ENCODE measurements at places on chromosomes 13 and 19.
A peak's percentile ranks its signal among the peaks of the same experiment; 100 is the strongest.

- no peaks in the 10 kb centered on the region for H3K36me3 ChIP-seq
- no peaks in the 10 kb centered on the region for H3K27me3 ChIP-seq
- no peak overlapping the region for H3K27ac ChIP-seq
- H3K4me3 ChIP-seq: no peak overlapping the region
- DNase-seq: no peak
Observed at GRCh38 chr13:45398877-45399276, 19.3 kb downstream of the SLC25A30 start.

DNA sequence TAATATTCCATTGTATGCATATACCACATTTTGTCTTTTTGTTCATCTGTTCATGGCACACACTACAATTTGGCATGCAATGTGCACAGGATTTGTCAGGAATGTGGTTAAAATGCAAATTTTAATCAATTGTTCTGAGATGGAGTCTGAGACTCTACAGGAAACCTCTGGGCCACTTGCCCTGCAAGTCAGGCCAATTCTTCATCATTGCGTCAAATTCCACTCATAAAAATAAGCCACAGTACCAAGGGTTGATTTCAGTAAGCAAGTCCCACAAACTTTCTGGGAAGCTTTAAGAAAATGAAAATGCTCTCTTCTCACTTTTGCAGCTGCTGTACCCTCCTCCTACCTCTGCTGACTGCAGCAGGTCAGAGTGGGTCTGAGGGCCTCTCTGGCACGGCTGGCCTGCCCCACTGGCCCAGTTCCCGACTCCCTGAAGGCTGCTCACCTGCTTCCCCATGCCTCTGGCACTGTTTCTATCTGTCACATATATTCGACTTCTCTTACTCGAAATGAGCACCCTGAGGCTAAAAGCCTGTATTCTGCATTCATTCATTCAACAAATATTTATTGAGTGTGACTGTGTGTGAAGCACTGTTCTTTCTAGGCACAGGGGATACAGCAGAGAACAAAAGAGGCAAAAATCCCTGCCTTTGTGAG, 83.8 kb upstream of the WASF3 start:
- no peak overlapping the region for H3K4me3 ChIP-seq
- no peak overlapping the region for H3K27ac ChIP-seq
- no peaks in the 10 kb centered on the region for H3K27me3 ChIP-seq

- H3K36me3 ChIP-seq: no peaks in the 10 kb centered on the region
- H3K4me1 ChIP-seq: peaks cover 5% of the 10 kb centered on the region
- DNase-seq: peak; percentile 42
- H3K27me3 ChIP-seq: no peaks in the 10 kb centered on the region
Observed at GRCh38 chr19:16338470-16339360, 14.1 kb downstream of the KLF2 start.

- H3K27ac ChIP-seq: no peak overlapping the region
- H3K27me3 ChIP-seq: no peaks in the 10 kb centered on the region
- H3K4me3 ChIP-seq: peak overlapping the region; percentile 97
- no peaks in the 10 kb centered on the region for H3K36me3 ChIP-seq
- DNase-seq: peak; percentile 55
Observed at GRCh38 chr19:49767967-49768581, 1.3 kb downstream of the AP2A1 start.

DNA sequence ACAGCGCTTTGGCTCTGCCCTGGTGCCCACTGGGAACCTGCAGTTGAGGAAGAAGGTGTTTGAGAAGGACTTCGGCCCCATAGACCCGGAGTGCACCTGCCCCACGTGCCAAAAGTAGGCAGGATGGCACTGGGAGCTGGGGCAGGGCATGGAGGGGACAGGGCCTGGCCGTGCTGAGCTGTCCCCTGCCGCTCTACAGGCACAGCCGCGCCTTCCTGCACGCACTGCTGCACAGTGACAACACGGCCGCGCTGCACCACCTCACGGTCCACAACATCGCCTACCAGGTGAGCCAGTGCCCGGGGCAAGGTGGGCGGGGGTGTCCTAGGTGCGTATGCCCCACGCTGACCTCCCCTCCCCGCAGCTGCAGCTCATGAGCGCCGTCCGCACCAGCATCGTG, 5.1 kb upstream of the DNM2 start:
- H3K4me3 ChIP-seq: no peak overlapping the region
- no peak for DNase-seq
- no peaks in the 10 kb centered on the region for H3K4me1 ChIP-seq

- no peaks in the 10 kb centered on the region for H3K4me1 ChIP-seq
- H3K27me3 ChIP-seq: no peaks in the 10 kb centered on the region
- H3K36me3 ChIP-seq: no peaks in the 10 kb centered on the region
- DNase-seq: no peak
Observed at GRCh38 chr13:50033725-50034124, 18.5 kb downstream of the KCNRG start.

DNA sequence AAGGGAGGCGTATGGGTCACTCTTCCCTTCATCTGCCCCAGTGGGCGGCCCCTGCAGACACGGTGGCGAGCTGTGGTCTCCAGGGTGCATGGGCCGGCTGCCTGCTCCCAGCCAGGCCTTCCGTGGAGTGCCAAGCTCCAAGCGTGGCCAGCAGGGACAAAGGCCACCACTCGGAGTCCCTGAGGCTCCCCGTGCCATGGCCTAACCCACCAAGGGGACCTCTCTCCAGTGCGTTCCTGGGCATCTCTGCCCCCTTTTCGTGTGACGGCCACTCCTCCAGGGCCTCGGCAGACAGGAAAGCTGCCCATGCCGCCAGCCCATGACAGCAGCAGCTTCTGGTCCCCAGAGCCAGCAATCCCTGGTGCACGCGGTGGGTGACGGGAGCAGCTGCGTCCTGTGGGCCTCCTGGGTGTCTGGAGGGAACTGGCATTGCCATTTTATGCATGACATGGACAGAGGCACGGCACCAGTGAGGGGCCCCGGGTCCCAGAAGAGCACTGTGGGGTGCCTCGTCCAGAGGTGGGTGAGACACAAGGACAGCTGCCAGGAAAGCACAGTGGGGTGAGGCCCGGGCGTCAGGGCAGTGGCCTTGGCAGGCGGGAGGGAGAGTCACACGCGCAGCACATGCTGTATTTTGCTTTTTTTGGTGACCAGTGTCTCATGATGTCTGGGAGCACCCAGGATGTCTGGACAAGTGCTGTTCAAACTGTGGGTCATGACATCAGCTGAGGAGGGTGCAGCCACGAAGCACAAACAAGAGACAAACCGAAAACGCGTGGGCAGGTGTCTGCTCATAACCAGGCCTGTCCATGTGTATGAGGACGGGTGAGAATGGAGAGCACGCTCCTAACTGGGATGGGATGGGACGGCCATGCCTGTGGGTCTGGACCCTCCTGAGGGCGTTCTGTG, 32.3 kb downstream of the CEBPG start:
- no peak overlapping the region for H3K4me3 ChIP-seq
- peak; percentile 13 for DNase-seq
- no peaks in the 10 kb centered on the region for H3K4me1 ChIP-seq
- no peaks in the 10 kb centered on the region for H3K27me3 ChIP-seq
- no peaks in the 10 kb centered on the region for H3K36me3 ChIP-seq

DNA sequence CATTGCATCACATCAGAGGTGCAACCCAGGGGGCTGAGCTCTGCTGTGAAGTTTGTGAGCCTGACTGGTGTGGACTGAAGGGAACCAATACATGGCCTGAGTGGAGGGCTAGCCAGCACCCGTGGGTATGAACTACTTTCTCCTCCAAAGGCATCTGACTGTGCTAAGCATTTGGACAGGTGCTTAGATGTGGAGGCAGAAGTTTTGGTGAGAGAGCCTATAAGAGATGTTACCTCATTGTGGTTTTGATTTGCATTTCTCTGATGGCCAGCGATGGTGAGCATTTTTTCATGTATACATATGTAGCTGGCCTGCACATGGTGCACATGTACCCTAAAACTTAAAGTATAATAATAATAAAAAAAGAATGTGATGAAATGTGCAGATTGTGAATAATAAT, 46.9 kb downstream of the TEX29 start:
- H3K27ac ChIP-seq: no peak overlapping the region
- H3K4me1 ChIP-seq: no peaks in the 10 kb centered on the region
- H3K27me3 ChIP-seq: no peaks in the 10 kb centered on the region
- no peak for DNase-seq
- no peak overlapping the region for H3K4me3 ChIP-seq
- no peaks in the 10 kb centered on the region for H3K36me3 ChIP-seq

GRCh38 chr19:58387338-58388174, 487 bp downstream of the RPS5 start:
- no peaks in the 10 kb centered on the region for H3K36me3 ChIP-seq
- H3K27ac ChIP-seq: peak overlapping the region; percentile 92
- peak overlapping the region; percentile 82 for H3K4me3 ChIP-seq
- DNase-seq: no peak
- H3K4me1 ChIP-seq: peaks cover 20% of the 10 kb centered on the region
- no peaks in the 10 kb centered on the region for H3K27me3 ChIP-seq

DNA sequence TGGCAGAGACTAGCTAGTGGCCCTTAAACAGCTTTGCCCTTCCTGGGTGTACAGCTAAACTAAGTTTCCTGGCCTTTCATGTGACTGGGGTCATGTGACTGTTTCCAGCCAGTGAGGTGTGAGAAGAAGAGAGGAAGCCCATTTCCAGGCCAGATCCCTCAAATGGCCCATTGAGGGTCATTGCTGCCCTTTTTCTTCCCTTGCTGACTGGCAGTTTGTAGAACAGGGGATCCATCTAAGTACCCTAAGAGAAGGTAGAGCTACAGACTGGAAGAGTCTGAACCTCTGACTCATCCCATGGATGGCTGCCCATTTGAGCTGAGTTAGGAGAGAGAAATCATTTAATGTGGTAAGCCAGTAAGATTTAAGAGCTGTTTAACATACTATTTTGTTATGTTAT, 2.8 kb downstream of the SWSAP1 start:
- peaks cover 19% of the 10 kb centered on the region for H3K4me1 ChIP-seq
- H3K27ac ChIP-seq: peak overlapping the region; percentile 4
- H3K4me3 ChIP-seq: no peak overlapping the region

DNA sequence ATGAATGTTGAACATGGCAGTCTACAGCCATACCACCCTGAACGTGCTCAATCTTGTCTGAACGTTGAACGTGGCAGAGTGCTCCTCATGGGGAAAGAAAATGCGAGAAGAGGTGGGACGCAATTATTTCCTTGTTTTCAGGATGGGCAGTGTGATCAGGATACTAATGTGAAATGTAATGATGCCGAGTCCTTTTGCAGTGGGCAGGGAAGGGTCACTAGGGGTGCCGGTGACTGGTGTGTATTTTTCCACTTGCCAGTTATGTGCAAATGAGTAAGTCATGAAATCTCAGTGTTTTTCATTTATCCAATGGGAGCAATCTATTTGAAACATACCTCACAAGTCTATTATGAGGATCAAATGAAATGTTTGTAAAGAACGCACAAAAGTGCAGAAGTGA, 84.8 kb downstream of the LNX2 start:
- no peak overlapping the region for H3K4me3 ChIP-seq
- DNase-seq: no peak
- no peaks in the 10 kb centered on the region for H3K36me3 ChIP-seq
- no peak overlapping the region for H3K27ac ChIP-seq
- H3K4me1 ChIP-seq: no peaks in the 10 kb centered on the region

GRCh38 chr19:56284746-56285145, 12.2 kb downstream of the EDDM13 start:
- H3K27ac ChIP-seq: no peak overlapping the region
- no peaks in the 10 kb centered on the region for H3K27me3 ChIP-seq
- no peaks in the 10 kb centered on the region for H3K4me1 ChIP-seq
- no peak for DNase-seq
- no peaks in the 10 kb centered on the region for H3K36me3 ChIP-seq

- DNase-seq: no peak
- no peak overlapping the region for H3K4me3 ChIP-seq
- no peaks in the 10 kb centered on the region for H3K36me3 ChIP-seq
- no peak overlapping the region for H3K27ac ChIP-seq
Observed at GRCh38 chr19:33677745-33678426, 56.1 kb downstream of the CHST8 start.

DNA sequence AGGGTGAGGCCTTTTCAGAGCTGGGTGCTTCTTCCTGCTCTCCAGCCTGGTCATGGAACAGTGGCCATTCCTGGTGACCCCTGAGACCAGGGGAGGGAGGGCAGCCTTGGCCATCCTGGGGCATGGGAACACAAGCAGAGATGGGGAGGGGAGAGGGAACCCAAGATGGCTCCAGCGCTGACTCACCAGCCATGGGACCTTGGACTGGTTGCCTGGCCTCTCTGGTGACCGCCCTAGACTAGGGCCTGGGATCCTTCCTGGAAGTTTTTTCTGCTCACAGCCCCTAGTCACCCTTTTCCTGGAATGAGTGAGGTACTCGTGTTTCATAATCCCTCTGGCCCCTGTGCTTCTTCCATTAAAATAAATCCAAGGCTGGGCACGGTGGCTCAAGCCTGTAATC, 3.3 kb upstream of the OPA3 start:
- no peaks in the 10 kb centered on the region for H3K36me3 ChIP-seq
- H3K27ac ChIP-seq: no peak overlapping the region
- no peaks in the 10 kb centered on the region for H3K27me3 ChIP-seq

DNA sequence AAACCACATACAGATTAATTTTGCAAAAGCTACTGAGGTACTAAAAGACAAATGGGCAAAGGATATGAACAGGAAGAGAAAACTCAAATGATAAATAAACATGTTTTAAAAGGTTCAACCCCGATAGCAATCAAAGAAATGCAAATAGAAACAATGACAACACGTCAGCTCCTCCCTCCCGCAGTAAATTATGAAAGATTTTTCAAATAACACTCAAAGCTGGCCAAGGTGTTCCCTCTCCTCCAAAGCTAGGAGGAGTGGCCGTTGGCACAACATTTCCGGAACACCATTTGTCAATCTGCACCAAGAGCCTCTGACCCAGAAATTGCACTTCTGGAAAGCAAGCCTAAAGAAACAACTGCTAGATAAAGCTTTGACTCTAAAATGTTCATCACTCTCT, 28.3 kb downstream of the INSR start:
- no peak for DNase-seq
- no peaks in the 10 kb centered on the region for H3K27me3 ChIP-seq
- no peak overlapping the region for H3K4me3 ChIP-seq
- H3K27ac ChIP-seq: no peak overlapping the region
- H3K4me1 ChIP-seq: peaks cover 16% of the 10 kb centered on the region
- no peaks in the 10 kb centered on the region for H3K36me3 ChIP-seq

- no peaks in the 10 kb centered on the region for H3K27me3 ChIP-seq
- H3K4me1 ChIP-seq: no peaks in the 10 kb centered on the region
- H3K27ac ChIP-seq: no peak overlapping the region
Observed at GRCh38 chr19:56094449-56094848, 26.6 kb downstream of the ZNF787 start.

- no peak overlapping the region for H3K4me3 ChIP-seq
- H3K4me1 ChIP-seq: peaks cover 5% of the 10 kb centered on the region
- DNase-seq: no peak
- H3K36me3 ChIP-seq: no peaks in the 10 kb centered on the region
Observed at GRCh38 chr19:3519126-3519525, 13.0 kb downstream of the FZR1 start.

Data from ovary (tissue), 10 donors.